MV-4-11 (cell line): ENCODE measurements at places on chromosomes 1 and 21.

DNA sequence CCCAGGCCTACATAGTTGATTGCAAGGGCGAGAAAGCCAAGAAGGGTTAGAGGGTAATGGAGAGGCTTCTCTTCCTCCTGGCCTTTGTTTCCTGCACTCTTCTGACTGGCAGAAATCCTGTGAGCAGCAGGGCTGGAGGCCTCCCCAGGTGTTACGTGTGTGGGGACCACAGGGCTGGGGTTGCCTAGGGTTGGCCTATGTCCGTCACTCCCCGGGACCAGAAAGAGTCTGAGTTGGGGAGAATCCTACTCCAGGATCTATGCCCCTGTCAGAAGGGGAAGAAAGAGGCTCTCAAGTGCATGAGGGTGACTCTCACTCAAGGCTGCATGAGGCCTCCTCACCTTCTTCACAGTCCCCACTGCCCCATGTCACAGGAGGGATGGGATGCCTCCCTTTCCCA is 38.5 kb downstream of the IGFN1 start:
- no peak for DNase-seq

DNA sequence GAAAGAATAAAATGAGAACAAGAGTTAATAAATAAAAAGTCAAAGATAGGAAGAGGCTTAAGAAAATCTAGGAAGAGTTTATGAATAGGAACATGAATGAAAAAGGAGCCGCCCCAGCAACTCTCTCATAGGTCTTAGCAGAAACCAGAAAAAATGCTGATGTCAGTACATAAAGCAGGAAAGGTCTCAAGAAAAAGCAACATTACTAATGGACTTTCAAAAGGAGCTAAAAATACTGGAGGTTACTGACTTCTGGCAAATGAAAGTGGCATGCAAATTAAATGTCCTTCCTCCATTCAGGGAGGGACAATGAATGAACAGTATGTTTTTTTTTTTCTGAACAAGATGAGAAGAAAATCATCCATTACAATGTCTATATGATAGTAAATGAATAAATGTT is 387.6 kb downstream of the BRINP2 start:
- DNase-seq = no peak

DNA sequence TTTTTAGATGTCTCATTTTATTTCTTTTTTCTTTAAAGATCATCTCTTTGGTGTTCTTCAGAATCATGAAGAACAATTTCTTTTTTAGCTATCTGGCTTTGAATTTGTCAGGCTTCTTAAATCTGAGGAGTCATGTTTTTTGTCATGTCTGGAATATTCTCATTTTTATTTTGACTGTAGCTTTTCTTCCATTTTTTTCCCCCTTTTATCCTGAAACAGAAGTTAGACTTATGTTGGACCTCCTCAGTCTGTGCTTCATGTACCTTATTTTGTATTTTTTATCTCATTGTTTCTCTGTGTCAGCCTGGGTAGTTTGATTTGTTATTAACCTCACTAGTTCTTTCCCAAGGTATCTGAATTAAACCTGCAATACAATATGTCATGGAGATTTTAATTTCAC is 319.2 kb upstream of the ADGRL4 start:
- no peak for DNase-seq

- peak; percentile 68 for DNase-seq
Observed at GRCh38 chr1:10694633-10695627, 101.5 kb downstream of the CASZ1 start.

- no peak for DNase-seq
Observed at GRCh38 chr1:199353906-199354305, 673.6 kb upstream of the NR5A2 start.

GRCh38 chr21:44018127-44018526 is 6.0 kb downstream of the TRAPPC10 start:
- DNase-seq = no peak

GRCh38 chr1:53826367-53826766 is 11.7 kb downstream of the NDC1 start:
- no peak for DNase-seq

GRCh38 chr1:94110021-94110761 is 10.8 kb downstream of the ABCA4 start:
- DNase-seq = no peak

GRCh38 chr1:44664730-44665370 is 9.4 kb downstream of the TMEM53 start:
- DNase-seq = no peak

DNA sequence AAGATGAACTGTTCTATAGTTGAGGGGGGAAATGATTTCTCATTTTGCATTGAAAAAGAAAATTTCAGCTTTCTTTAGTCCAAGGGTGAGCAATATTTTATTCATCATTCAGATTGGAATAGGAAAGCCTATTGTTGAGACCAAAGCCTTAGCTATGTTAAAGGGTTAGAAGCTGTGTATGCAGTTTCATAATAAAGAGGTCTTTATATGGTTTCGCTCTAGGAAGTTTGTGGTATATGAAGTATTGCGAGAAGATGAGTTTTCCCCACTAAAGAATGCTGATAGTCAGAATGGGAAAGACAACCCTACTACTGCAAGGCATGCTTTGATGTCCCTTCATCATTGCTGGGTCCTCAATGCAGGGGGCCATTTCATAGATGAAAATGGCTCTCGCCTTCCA is 28.6 kb downstream of the UAP1 start:
- DNase-seq = peak; percentile 21

GRCh38 chr1:203084588-203085527 is 954 bp downstream of the MYOG start:
- no peak for DNase-seq

DNA sequence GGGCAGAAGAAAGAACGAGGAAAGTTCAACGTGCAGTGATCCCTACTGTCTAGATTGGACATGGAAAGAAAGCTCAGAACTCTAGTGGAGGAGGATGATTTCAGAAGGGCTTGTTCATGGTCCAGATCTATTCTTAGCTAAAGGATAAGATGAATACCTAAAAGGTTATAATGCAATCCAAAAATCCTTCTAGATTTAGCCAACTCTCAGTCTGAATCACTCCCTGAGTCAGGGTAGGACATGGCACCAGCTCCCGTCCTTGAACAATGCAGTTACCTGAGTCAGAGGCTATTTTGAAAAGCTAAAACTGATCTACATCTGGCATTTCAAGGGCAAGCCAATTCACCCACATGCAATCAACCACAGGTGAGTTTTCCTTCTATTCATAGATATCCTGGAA is 38.8 kb upstream of the HIVEP3 start:
- no peak for DNase-seq

DNA sequence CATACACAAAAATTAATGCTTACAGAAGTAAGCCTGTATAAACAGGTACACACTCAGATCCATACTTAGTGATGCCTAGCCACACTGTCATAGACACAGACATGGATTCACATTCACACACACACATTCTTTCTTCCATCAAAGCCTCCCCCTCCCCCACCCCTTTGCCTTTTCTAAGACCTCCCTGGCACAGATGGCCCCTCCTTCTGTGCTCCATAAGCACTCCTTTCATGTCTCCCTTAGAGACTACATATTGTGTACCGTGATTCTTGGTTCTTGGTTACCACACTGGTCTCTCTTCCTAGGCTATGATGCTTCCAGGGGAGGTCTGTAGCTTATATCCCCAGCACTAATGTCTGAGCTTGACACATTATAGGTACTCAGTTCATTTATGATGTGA is 2.0 kb upstream of the NHLH2 start:
- DNase-seq = no peak

DNA sequence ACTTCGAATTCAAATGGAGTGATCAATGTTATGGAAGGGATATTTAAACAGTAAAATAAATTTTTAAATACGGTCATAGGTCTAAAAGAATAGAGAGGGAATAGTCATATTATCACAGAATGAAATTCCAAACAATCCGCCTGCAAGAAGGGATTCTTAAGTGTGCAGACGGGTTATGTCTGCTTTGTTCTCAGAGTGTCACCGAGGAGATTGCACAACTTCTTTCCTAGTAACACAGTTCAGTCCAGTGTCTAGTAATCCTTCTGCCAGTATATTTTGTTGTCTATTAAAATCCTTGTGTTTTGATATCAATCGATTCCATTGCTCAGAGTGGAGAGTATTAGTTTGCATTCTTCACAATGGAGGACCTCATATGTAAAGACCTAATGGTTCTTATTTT is 48.4 kb downstream of the LRRC53 start:
- DNase-seq = no peak

- no peak for DNase-seq
Observed at GRCh38 chr1:25198663-25199252, 33.5 kb downstream of the SYF2 start.

- no peak for DNase-seq
Observed at GRCh38 chr21:46150491-46151121, 4.8 kb downstream of the FTCD start.

DNA sequence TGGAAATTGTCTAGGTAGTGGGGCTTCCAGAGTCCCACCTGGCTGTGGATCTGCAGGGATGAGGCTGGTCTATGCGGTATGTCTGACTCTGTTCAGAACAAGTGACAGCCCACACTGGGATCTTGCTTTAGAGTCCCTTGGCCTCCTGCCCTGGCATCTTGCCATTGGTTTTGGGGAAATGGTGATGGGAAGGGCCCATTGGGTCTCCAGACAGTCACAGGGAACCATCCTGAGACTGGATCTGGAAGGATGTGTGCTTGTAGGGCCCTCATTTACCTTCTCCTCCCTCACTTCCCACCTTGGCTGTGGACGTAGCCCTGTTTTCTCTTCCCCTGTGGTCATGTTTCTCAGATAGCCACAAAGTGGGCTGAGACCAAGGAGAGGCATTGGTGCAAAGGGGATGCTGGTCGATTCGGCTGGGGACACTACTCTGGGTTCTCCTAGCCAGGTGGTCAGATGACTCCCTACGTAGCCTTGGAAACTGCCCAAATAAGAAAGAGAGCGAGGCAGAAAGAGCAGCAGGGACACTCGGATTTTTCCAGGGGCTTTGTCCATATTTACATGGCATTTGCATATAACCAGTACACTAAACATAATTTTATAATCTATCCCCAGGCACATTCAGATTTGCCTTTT is 15.1 kb downstream of the SOX13 start:
- DNase-seq = no peak

GRCh38 chr1:37946703-37947360 is at the start of gene INPP5B:
INPP5B (minus strand) TSS chr1:37947053; CDS start chr1:37946308, 745 bp downstream.
- DNase-seq = peak; percentile 79

GRCh38 chr1:29414086-29414485 is 177.8 kb downstream of the PTPRU start:
- no peak for DNase-seq

GRCh38 chr1:19087017-19087736 is 122.9 kb downstream of the UBR4 start:
- DNase-seq = no peak

DNA sequence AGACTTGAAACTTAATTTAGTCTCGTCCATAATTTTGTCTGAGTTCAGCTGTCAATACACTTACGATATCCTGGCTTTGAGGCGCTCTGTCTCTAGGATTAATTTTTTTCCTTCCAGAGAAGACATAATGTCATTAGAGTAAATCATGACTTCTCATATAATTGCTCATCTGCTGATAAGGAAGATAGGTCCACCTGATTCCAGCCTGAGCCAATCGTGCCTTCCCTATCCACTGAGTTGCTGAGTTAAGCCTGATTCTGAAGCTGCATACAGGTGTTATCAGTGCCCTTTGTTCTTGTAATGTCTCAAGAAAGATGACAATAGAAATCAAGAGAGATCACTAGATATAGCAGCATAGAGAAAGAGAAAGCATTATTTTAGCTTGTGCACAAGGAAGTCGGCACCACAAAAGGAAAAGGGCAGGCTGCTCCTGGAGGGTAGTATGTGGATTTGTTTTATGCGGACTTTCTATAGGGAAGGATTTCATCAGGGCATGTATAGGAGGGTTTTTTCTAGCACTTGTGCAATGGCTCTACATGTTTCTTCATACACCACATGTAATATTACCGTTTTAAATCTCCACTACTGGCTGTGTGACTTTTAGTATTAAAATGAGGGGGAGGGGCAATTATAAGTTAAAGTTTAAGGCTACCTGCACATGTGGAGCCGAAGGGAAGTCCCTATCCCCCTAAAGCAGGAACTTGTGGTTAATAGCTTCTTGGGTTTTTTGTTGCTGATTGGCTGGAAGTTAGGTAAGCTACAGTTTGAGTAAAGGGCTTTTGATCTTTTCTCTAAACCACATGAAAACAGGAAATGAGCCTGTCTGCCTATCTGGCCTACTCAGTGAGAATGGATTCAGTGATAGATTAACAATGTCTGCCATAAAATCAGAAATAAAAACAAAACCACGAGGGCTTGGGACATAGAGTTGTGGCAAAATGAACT is 133.4 kb downstream of the PLPPR5 start:
- peak; percentile 96 for DNase-seq

GRCh38 chr21:45451091-45451740 is 46.3 kb downstream of the COL18A1 start:
- DNase-seq = peak; percentile 23

- no peak for DNase-seq
Observed at GRCh38 chr21:42701706-42702456, 48.5 kb downstream of the PDE9A start.

DNA sequence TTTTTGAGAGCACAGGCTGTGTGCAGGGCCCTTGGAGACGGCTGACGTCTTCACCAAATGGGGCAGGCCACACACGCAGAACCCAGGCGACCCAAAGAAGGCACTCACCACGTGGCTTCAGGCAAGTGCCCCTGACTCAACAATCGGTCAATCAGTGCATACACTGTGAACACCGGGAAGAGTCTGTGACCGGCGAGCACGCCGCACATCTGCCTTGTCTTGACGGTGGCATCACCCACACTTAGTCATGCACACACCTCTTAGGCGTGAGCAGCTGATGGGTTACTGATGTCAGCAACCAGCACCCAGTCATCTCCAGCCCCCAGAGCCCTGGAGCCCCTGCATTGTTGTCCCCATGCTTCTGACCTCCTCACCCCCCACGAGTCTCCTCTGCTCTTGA is 4.9 kb upstream of the LRRC3 start:
- DNase-seq = no peak
